ENCODE measurements at places on chromosomes 6 and 20.

GRCh38 chr6:5191722-5192121 lies 69.0 kb downstream of the LYRM4 start:
- DNase-seq = no peak

DNA sequence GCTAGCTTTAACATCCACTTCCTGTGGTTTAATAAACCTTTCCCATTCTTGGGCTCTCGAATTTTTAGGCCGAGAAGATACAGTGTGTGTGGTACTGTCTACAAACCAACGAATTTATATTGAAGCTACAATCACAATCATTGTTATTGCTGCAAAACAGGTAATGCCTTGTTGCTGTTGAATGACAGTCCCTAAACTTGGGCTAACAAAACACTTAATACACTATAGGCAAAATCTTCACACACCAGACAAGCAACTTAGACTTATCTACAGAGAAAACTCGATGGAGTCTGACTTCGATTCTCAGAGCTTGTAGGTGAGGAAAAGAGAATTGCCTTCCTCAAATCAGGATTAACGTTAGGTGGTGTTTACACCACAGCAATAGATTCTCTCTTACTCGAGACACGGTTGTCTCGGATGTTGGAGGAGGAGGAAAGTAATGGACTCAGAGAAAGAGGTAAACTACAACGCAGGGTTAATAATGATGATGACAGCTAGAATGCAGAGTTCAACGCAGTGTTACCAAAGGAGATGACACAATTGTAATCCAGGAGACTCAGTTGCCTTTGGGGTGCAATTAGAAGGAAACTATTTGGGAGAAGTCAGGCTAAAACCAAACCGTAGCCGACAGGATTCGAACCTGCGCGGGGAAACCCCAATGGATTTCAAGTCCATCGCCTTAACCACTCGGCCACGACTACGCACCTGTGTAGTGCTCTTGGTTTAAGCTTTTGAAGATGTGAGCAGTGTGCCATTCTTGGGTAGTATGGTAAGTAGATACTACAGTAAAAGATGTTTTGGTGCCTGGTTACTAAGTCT lies 32.5 kb upstream of the ZNF184 start:
- peak; percentile 82 for DNase-seq

DNA sequence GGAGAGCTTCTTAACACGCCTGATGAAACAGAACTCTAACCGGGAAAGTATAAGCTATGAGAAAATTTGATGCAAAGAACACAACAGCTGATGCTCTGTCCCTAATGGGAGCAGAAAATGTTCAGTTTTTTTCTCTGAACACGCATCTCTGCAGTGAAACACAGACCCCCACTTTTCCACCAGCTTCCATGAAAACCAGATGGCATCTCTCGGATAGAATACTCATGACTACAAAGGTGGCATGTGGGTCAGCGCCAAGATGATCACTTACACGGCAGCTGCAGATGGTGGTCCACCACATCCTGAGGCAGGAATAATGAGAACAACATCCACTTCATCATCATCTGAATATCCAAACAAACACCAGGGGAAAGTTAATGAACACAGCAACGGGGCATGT lies 85.2 kb upstream of the CNR1 start:
- no peak for DNase-seq

DNA sequence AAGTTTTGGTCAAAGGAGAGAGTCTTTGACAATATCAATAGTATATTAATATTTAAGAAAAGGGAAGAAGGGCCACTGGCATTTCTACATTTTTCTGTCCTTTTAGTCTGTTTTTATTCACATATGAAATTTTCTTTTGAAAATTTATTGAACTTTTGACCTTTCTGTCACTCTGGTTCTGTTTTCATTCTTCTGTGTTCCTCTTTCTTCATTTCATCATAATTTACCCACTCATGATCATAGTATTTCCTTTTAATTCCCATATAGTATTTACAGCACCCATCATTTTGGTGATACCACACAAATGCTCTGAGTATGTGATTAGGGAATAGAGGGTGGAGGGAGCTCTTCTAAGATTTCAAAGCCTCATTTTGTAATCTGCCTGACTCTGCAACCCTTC lies 142.8 kb downstream of the GJA1 start:
- no peak for DNase-seq

- DNase-seq = peak; percentile 73
These were observed 15.4 kb downstream of the POPDC3 start for GRCh38 chr6:105164418-105164817.

DNA sequence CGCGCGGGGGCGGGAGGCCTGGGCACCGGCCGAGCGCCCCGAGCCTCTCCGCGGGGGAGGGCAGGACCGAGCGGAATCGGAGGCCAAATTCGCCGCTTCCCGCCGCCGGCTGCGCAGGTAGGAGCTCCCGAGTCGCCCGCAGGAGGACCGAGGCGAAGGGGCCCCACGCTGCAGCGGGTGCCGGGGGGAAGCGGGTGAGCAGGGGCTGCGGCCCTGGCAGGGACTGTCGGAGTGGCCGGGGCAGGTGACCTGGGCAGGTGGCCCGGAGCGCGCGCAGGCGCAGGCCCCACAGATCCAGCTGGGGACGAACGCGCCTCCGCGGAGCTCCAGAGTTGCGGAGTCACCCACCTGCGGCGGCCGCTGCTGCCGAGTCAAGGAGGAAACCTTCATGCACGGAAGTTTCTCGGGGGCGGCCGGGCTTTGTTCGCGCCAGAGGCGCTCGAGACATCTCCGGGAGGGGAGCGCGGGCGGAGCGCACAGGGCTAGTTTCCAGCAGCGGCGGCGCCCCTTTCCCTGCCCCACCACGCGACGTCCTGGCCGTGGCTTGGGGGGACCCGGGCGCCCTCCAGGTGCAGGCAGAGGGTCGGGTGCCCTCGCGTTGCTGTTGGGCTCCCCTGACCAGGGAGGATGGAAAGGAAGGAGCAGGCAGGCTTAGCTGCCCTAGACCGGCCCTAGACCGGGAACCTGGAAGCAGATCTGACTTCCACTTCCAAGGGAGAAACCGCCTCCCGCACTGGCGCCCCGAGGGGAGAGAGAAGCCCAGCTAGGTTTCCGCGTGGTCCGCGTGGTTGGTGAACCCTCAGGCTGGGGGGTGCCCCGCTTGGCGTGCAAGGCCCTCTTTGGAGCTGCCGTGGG lies 590 bp downstream of the SLCO4A1 start:
- peak; percentile 17 for DNase-seq

- peak; percentile 55 for DNase-seq
These were observed at the start of gene SLC2A10 for GRCh38 chr20:46709459-46710152. TSS of gene SLC2A10 (plus strand) at chr20:46709649. CDS start at chr20:46709737, 88 bp downstream.

- no peak for DNase-seq
These were observed 87.6 kb upstream of the PAK5 start for GRCh38 chr20:9926476-9926875.

- no peak for DNase-seq
These were observed 52.5 kb upstream of the SLC22A16 start for GRCh38 chr6:110528930-110529325.

DNA sequence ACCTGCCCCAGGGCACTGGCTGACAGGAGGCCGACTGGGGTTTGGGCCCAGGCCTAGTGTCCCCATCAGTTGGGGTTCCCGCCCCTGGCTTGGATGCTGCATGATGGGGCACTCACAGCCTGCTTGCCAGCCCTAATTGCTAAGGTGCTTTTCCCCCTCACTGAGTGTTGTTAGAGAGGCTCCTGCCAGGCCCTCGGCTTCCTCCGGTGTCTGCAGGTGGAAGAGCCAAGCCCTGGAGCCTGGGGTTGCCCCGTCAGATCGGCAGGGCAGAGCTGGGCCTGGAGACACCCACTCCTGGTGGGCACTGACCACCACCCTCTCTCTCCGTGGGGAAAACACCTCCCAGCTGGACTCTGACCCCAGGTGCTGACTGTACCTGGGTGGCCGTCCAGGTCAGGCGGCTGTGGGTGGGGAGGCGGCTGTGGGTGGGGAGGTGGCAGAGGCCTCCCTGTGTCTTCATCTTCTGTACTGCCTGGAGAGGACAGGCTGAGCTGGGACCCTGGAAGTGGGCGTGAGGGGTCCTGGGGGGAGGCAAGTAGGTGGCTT lies 6.0 kb upstream of the CABLES2 start:
- DNase-seq = no peak

Data from fibroblast of mammary gland (primary cell).